Fibroblast of pulmonary artery (primary cell): ENCODE measurements at places on chromosomes 7 and 10.

- DNase-seq = no peak
These were observed 195.6 kb downstream of the ELFN1 start for GRCh38 chr7:1865571-1866255.

DNA sequence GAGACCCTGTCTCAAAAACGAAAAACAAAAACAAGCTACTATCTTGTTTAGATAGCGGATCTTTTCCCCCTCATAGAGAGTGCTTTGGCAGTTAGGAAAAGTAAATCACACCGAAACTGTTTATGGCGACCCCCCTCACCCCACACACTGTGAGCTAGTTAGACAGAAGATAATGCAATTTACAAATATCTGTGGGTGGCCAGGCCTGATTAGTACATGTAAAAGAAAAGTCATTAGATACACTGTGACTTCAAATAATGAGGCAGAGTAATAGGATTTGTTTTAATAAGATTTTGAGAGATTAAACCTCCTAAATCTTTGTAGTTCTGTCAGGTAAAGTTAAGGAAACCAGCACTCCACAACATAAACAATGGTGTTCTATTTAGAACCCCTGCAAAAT, 121.1 kb downstream of the ST7 start:
- no peak for DNase-seq

- DNase-seq = peak; percentile 73
These were observed 233.1 kb downstream of the PARD3 start for GRCh38 chr10:34581801-34582532.

GRCh38 chr10:92847202-92847864, 987 bp upstream of the EXOC6 start:
- peak; percentile 53 for DNase-seq

DNA sequence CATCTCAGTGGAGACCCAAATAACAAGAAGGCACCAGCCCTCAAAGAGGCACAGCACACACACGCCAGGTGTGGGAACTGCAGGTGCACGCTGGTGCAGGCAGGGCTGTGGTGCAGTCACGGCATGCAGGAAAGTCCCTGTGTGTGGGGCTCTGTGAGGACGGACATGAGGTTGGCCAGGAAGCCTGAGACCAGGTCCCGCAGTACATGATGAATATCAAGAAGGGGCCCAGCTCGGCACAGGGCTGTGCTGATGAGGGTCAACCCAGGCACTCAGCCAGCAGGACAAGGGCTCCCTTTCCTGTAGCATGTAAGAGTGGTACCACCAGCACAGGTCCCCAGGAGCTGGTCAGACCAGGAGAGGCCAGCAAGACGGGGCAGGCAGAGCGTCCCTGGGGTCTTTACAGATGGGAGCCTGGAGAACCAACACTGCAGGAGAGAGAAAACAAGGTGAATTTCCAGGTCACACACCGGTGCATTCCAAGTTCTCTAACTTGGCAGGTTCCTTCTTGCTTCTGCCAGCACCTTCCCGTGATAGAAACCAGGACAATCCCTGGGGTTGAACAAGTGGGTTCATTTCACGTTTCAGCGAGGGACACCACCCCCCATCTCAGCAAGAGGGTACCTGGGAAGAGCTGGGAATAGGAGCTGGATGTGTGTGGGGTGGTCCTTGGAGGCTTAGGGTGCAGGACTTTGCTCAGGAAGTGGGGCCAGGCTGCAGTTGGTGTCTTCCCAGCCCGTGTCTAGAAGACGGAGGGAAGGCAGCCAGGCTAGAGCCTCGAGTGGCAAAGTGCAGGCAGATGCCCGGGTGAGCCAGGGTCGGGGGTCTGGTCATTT, 244.8 kb upstream of the TCERG1L start:
- no peak for DNase-seq

DNA sequence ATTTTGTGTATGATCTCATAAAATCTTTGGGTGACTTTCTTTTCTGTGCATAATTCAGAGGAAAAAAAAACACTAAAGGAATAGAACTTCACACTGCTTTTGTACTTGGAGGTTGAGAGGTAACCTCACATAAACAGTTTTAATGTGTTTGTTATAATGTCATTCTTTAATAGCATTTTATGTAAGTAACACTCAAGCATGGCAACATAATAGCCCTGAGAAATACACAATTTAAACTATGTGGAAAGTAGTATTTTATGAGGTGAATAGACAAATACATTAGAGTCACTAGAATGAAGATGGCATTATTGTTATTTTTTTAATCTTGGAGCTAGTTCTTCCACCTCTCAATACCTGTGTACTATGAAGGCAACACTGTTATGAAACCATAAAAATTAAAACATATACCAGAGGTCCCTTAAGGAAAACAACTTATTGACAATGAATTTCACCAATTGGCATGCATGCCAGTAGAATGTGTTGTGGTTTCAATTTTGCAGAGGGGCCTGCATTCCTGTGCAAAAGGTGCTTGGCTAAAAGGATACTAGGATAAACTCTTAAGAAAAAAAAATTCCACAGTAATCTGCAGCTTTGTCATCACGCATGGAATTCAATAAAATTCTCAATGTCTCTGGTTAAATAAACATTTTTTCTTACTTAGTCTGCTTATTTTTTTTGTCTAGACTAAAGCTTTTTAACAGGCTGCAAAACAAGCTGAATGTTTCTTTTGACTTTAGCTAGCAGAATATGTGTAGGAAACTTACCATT, 102.5 kb downstream of the CD36 start:
- peak; percentile 47 for DNase-seq

DNA sequence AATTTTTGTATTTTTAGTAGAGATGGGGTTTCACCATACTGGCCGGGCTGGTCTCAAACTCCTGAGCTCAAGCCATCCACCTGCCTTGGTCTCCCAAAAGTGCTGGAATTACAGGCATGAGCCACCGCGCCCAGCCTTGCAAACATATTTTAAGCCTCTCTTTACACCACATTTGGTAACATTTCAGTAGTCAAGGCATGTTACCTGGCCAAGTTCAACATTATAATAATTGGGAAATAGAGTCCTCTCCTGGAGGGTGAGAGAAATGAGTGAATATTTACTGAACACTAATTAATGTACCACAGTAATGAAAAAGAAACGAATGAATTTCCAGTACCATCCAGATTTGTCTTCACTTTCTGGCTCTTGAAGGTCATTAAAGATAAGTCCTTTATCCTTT, 10.0 kb upstream of the CNOT4 start:
- DNase-seq = no peak

DNA sequence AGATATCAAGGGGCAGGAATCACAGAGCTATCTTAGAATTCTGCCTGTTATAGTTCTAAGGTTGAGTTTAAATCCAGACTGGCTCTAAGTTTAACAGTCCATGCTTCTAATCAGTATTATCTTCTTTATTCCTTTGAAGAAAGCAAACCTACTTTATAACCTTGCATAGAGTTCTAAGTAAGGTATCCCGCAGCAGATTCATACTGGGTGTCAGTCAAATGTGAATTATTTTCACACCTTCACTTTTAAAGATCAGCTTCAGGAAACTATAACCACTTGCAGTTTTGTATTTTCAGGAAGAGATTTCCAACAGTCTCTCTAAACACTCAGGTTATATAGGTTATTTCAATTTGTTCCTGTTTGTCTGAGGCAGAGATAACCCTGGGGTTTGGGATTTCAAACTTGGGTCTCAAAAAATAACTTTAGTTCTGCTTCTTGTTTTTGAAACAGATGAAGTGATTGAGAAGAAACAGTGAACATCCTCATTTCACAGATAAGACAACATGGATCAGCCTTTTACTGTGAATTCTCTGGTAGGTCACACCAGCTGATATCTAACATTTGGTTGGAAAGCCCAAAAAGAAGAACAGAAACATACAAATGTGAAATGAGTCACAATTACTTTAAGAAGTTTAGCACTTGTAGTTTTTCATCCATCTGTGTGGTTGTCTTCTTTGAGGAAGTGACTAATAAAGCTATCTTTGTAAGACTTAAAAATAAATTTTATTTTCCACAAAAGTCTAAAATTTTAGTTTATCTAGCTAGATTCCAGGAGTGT, 21.4 kb downstream of the STAMBPL1 start:
- DNase-seq = no peak

DNA sequence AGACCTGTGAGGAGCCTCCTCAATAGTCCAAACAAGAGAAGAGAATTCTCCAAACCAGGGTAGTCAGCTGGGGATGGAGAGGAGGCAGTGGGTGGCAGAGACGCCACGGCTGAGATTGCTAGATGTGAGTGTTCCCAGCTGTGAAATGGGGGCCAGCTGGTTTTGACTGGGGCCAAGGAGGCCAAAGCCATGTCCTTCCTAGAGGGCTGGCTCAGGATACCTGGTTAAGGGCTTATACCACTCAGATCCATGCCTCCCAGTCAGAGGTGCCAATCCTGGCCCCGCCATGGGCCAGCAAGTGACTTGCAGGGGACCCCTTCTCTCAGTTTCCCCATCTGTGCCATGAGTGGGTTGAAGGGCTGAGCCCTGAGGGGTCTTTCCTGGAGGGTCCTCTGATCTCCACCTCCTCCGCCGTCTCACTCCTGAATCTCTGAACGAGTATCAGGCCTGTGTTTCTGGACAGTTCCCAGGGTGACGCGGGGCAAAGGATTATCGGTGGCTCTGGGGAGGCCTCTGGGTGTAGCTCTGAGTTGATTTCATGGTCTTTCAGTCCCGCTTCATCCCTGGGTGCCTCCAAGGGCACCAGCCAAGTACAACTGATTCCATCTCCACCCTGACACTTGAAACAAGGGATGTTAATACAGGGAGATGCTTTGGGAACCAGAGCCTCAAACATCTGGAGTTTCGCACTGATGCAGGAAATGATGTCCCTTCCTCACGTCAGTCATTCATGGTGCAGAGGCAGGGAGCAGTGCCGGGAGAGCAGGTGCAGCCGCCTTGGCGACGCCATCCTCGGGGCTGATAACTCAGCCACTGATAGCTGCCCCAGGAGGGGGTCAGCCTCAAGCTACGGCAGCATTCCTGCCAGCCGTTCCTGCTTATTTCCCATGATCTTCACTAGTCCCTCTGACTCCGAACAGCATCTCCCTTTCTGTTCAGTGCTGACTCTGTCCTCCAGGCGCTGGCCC, 126.7 kb downstream of the RGS10 start:
- no peak for DNase-seq

- DNase-seq = no peak
These were observed 931.4 kb downstream of the IPMK start for GRCh38 chr10:57336341-57336740.

GRCh38 chr7:42878303-42878702, 33.6 kb downstream of the C7orf25 start:
- no peak for DNase-seq

DNA sequence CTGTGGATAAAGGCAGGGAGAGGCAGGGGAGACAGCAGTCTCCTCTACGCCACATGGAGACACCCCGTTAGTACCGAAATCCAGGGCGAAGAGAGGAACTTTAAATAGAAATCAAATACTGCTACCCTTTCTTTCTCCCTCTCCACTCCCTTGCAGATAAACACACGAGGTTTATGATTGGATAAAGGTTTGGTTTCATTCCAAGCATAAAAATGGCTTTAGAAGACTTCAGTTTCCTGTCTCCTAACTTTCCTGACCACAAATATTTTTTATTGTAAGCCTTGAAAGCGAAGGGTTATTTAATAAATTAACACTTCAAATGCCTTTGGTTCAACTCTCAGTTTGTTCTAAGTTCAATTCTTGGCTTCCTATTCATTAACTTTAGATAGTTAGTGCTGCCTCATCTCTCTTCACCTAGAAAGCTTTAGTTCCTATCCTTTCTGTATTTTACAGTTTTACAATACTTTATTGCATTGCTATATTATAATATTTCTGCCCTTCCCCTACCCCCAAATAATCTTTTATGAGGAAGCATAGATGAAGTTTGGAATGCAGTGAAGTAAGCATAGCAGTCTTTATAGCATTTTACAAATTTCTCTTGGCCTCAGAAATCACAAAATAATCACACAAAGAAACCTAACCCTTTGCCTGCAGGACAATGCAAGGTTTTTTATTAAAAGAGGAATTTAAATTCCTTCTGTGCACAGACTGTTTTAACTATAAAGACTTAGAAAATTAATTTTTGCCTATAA, 31.5 kb upstream of the ARID5B start:
- peak; percentile 74 for DNase-seq

DNA sequence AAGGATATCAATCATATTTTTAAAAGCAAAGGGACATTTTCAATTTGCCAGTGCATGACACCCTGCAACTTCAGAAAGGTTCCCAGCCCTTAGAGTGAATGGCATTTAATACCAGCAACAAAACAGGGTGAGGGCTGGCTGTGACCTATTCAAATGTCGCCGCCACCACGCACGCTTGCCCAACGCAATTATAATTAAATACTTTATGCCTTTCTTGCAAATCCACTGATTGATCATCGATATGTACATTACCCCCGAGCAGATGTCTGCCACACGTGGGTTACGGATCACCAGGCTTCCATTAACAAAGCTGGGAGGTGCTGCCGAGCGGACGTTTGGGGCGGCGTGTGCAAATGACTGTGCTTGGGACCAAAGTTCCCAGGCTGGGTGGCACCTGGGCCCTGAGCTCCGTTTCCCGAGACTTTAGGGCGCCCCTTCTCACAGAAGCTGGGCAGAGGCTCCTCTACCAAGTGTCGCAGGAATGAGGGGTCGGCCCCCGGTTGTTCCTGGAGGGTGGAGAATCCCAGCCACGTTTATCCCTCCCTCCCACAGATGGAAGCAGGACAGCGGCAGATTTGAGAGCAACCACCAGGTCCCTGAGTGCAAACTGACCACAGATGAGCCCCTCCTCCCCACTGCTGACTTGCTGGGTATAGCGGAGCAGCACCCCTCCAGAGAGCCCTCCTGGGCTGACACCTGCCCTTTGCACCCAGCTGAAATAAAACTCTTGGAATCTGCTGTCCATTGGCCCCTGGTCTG, 3.9 kb downstream of the FOXL3 start:
- DNase-seq = no peak

- peak; percentile 6 for DNase-seq
These were observed 505.6 kb downstream of the HTR7 start for GRCh38 chr10:90352288-90352687.

GRCh38 chr10:58797356-58797755, 284.7 kb downstream of the BICC1 start:
- DNase-seq = no peak

- no peak for DNase-seq
These were observed 43.8 kb downstream of the CFAP46 start for GRCh38 chr10:132898391-132899053.

DNA sequence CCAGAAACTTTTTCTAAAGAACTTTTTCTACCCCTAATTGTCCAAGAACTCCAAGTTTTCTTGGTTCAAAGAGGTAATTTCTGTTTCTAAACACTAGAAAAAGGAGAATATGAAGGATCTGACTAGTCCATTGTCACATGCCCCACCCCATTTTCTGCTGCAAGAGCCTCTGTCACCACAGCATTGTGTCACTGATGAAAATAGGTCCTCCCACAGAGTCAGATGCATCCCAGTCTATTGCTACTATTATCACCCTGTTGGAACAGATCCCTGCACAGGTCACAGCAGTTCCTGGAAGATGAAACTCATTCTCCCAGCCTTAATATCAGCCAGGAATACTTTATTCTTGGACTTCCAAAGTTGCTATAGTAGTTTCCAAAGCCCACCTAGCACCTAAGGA, 7.5 kb upstream of the CFTR start:
- no peak for DNase-seq
